ENCODE measurements at places on chromosomes 2 and 18.

- no peak for DNase-seq
Observed at GRCh38 chr2:98739020-98739419, 8.1 kb upstream of the MGAT4A start.

DNA sequence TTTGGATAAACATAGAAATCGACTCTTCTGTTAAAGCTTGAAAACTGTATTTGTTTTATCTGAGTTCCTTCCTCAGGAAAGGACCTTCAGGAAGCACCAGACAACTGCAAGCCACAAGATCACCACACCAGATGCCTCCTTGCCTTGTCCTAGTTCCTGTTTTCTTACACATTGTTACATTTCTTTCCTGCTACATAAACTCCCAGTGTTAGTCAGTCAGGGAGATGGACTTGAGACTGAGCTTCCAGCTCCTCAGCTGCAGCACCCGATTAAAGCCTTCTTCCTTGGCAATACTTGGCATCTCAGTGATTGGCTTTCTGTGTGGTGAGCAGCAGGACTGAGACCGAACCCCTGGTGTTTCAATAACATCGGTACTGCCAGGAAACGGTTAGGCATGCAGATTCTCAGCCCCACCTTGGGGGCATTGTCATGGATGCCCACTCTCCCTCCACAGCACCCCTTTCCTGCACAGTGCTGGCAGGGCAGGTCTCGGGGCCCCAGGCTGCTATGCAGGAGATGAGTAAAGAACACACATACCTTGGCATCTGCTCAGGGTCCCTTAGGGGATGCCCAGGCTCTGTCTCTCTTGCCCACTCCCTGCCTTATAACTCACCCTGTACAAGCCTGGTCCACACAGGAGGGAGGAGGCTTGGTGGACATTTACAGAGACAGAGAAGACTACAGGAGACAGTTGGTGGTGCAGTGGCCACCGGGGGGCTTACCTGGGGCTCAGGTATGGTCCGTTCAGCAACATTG, 32.6 kb downstream of the ANKMY1 start:
- DNase-seq, result no peak

- no peak for DNase-seq
Observed at GRCh38 chr2:219542931-219543595, 546 bp downstream of the CHPF start.

GRCh38 chr2:196459539-196459938, 180.0 kb upstream of the CCDC150 start:
- no peak for DNase-seq

DNA sequence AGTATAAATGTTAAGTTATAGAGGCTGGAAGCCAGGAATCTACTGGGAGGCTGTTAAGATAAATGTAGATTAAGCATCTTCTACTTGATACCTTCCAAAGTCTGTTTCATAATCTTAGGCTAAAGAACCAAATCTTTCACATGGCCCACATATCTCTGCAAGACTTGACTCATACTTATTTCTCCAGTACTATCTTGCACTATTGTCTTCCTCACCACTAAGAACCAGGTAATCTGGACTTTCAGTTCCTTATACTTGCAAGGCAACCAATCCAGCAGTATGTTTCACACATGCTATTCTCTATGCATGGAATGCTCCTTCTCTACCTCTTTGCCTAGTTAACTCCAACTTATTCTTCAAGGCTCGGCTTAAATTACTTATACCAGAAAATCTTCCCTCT, 62.2 kb downstream of the RBMS1 start:
- no peak for DNase-seq

GRCh38 chr2:72149556-72150156, 2.0 kb upstream of the CYP26B1 start:
- no peak for DNase-seq

DNA sequence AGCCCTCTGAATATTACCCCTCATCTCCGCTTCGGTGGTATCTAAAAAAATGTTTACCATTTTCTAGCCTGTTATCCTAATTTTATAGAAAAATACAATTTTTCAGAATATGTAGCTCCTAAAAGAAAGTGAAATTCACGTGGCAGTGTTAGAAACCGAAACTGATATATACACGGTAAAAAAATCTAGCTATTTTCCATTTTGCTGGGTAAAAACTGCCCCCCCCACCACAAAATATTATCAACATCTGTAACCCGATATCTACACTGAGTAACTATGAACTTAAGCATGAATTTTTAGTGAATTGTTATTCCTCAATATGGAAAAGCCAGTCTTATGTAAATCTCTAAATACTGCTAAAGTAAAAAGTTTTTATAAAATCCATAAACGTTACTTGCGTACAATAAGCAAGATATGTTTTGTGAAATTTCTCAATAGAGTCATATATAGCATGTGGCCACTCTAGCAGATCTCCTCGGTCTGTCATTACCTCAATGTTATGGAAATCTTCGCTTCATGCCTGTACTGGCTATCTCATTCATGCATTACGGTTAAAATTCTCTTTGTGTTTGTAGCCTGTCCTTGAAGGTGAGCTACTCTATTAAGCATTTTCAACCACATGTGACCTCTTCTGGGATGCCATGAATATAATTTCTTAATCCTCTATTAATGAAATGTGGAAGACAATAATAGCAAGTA, 524.2 kb downstream of the TRIB2 start:
- DNase-seq, result no peak

DNA sequence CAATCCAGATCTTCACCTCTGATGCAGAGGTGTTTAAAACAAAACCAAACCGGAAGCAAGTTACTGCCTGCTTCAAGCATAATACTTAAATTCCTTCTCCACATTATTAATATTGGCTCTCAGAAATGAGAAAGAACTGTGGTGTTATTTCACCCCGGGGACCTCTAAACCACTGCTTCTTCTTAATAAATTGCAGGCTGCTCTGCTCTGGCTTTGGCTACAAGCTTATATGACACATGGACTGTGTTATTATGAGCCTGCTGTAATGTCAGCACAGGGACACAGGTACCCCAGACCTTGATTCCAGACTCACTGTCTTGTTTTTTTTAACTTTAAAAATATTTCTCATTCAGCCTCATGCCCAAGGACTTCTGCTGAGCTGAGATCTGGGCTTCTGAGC, 45.1 kb downstream of the ST6GAL2 start:
- no peak for DNase-seq

DNA sequence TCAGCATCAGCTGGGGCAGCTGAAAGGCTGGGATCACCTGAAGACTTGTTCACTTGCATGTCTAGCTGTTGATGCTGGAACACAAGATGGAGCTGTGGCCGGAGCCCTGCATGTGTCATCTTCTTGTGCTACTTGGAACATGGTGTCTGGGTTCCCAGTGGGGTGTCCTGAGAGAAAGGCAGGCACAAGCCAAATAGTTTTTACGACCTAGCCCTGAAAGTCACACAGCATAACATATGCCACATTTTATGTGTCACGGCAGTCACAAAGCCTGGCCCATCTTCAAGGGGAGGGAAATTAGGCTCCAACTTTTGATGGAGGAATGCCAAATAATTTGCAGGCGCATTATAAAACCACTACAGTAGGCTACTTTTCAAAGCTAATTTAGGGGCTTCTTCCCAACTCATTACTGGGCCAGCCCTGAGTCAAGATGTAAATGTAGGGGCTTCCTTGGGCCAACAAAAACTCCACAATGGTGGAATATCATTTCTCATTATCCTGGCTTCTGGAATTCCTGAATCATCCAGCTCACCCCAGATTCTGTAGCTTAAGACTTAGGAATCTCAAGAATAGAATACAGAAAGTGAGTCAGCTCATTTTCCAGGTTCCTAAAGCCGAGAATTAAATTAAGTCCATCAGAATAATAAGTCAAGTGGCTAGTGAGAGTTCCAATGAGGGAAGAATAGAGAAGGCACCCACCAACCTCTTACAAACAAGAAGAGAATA, 543.0 kb downstream of the TNS1 start:
- DNase-seq, result no peak
